ENCODE measurements at places on chromosomes 3 and 15. TPM values are rescaled to one million over a fixed set of nuclear protein-coding genes. Genes with fewer than 3 reads are reported as not detected.
A peak's percentile ranks its signal among the peaks of the same experiment; 100 is the strongest.

DNA sequence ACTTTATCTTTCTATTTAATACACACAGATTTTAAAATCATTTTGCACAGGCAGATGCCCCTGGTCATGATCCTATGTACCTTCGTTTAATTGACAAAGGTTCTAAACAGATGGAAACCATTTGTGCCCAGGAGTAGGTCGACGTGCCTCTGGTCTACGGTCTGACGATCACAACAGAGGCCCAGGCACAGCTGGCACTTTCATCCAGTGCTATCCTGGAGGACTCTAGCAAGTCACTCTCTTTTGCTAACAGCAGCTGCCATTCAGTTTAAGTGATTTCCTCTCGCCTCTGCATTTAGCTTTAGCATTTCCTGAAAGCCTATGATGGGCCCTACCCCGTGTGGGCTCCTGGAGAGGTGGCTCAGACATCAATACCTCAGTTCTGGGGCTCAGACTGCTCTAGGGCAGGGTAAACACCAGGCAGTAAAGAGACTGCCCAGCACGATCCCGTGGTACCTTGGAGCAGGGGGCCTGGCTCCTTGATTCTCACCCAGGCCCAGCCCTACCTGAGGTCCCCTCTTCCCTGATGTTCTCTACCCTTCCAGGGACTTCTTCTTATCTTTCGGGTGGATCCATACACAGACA is 83.2 kb upstream of the SNRPA1 start:
- peaks cover 6% of the 10 kb centered on the region for H3K4me1 ChIP-seq
- no peak overlapping the region for H3K4me3 ChIP-seq
- peaks cover 20% of the 10 kb centered on the region for H3K36me3 ChIP-seq
- H3K27me3 ChIP-seq: no peaks in the 10 kb centered on the region
- no peak for DNase-seq
- H3K27ac ChIP-seq: no peak overlapping the region

The NR2F2 gene
- total RNA-seq: 12.8 TPM

GRCh38 chr3:194009019-194009418 is 126.9 kb upstream of the HES1 start:
- no peak for DNase-seq
- peaks cover 92% of the 10 kb centered on the region for H3K27me3 ChIP-seq
- no peak overlapping the region for H3K27ac ChIP-seq
- H3K4me3 ChIP-seq: no peak overlapping the region
- H3K36me3 ChIP-seq: no peaks in the 10 kb centered on the region
- peaks cover 25% of the 10 kb centered on the region for H3K4me1 ChIP-seq

The ITGA11 gene
- 31.4 TPM for total RNA-seq

DNA sequence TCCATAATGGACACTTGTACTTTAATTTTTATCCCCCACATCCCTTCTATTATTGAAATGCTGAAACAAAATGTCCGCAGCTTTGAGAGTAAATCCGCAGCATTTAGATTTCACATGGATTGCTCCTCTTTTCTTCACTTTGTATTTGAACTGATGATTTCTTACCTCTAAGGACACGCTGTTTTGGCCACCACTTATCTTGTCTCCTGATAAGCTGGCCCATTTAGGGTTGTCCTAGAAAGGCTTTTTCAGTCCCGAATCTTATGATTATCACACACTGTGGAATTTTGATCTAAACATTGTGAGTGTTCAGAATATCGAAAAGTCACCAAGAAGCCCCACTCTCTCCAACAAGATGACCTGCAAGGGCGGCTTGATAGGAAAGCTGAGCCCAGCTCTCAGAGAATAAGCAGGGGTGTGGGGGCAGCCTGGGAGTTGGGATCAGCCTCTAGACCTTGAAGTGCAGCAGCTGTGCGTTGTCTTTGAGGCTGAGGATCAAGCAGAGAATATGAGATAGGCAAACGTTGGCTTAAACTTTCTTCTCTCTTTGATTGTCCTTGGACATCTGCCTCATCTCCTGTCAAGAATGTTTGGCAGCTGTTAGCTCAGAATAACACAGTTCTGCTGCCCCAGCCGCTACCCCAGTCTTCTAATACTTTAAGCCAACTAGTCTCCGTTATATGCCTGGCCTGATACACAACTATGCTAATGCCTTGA is 399.7 kb upstream of the NR2F2 start:
- H3K36me3 ChIP-seq: no peaks in the 10 kb centered on the region
- H3K4me3 ChIP-seq: no peak overlapping the region
- no peak overlapping the region for H3K27ac ChIP-seq
- DNase-seq: no peak

GRCh38 chr3:34533451-34533850 is 735.0 kb downstream of the PDCD6IP start:
- H3K4me1 ChIP-seq: no peaks in the 10 kb centered on the region
- no peaks in the 10 kb centered on the region for H3K36me3 ChIP-seq
- H3K4me3 ChIP-seq: no peak overlapping the region
- H3K27me3 ChIP-seq: no peaks in the 10 kb centered on the region

- H3K27me3 ChIP-seq: no peaks in the 10 kb centered on the region
- peaks cover 39% of the 10 kb centered on the region for H3K4me1 ChIP-seq
- DNase-seq: peak; percentile 29
- H3K27ac ChIP-seq: no peak overlapping the region
Observed at GRCh38 chr3:8663177-8664061, 18.8 kb upstream of the SSUH2 start.

The TUSC7 gene
- not detected for total RNA-seq

DNA sequence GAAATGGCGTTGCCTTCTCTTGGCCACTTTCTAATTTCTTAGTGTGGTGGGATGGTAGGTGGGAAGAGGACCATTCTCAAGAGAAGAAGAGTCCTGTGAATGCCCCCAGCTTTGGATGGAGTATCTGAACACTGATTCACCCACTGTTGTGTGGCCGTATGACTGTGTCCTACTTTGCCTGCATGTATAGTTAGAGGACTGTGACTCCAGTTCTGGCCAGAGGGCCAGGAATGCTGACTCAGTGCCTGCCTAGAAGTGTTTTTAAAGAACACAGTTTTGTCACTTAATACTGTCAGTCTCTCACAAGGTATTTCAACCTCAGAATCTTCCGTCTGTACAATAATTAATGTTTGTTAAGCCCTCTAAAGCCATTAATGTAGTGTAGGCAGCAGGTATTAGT is 2.1 kb downstream of the SEC61A1 start:
- H3K4me3 ChIP-seq: peak overlapping the region; percentile 97
- peak overlapping the region; percentile 96 for H3K27ac ChIP-seq
- no peak for DNase-seq
- peaks cover 46% of the 10 kb centered on the region for H3K36me3 ChIP-seq
- H3K4me1 ChIP-seq: peaks cover 56% of the 10 kb centered on the region
- no peaks in the 10 kb centered on the region for H3K27me3 ChIP-seq

- H3K27me3 ChIP-seq: no peaks in the 10 kb centered on the region
- H3K4me3 ChIP-seq: no peak overlapping the region
- H3K36me3 ChIP-seq: peaks cover 5% of the 10 kb centered on the region
- H3K4me1 ChIP-seq: peaks cover 6% of the 10 kb centered on the region
- H3K27ac ChIP-seq: no peak overlapping the region
Observed at GRCh38 chr3:126154391-126155279, 25.8 kb downstream of the ALDH1L1 start.

DNA sequence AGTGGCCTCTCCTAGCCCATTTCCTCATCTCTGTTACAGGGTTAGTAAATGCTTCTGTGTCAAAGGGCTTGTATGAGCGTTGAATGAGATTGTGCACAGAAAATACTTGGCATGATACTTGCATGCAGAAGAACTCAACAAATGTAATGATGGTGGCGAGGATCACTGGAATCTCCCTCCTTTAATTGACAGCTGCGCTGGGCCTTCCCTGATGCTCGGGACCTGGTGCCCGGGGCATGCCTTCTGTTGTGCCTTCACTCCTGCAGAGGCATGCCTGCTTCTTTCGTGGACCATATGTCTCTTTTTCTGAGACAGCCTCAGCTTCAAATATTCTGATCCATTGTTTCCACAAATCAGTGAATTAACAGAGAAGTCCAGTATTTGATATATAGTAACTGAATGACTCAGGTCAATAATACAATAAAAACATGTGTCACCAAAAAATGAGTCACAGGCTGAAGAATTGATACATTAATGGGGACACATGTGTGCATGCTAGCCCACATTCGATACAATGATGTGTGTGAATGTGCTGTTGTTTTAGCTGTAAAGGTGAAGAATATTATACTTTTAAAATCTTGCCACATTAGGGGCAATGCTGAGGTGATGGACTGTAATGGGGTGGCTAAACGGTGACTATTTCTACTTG is 243.3 kb upstream of the TBL1XR1 start:
- DNase-seq: no peak
- H3K27me3 ChIP-seq: no peaks in the 10 kb centered on the region
- no peaks in the 10 kb centered on the region for H3K36me3 ChIP-seq
- H3K4me1 ChIP-seq: peaks cover 5% of the 10 kb centered on the region

- peak overlapping the region; percentile 87 for H3K27ac ChIP-seq
- no peaks in the 10 kb centered on the region for H3K27me3 ChIP-seq
- no peaks in the 10 kb centered on the region for H3K36me3 ChIP-seq
- no peak for DNase-seq
- no peak overlapping the region for H3K4me3 ChIP-seq
Observed at GRCh38 chr3:188053710-188054380, 100.1 kb upstream of the LPP start.

The SCG5 gene
- total RNA-seq: not detected

The CSPG4 gene
- total RNA-seq: 9.1 TPM

- H3K36me3 ChIP-seq: peaks cover 42% of the 10 kb centered on the region
- no peak overlapping the region for H3K27ac ChIP-seq
- no peak for DNase-seq
- no peaks in the 10 kb centered on the region for H3K4me1 ChIP-seq
- H3K4me3 ChIP-seq: no peak overlapping the region
- no peaks in the 10 kb centered on the region for H3K27me3 ChIP-seq
Observed at GRCh38 chr3:142523921-142524566, 54.5 kb downstream of the ATR start.

Data from left ventricle myocardium inferior (tissue), 1 donor.